ENCODE measurements at places on chromosomes 2 and 18.

DNA sequence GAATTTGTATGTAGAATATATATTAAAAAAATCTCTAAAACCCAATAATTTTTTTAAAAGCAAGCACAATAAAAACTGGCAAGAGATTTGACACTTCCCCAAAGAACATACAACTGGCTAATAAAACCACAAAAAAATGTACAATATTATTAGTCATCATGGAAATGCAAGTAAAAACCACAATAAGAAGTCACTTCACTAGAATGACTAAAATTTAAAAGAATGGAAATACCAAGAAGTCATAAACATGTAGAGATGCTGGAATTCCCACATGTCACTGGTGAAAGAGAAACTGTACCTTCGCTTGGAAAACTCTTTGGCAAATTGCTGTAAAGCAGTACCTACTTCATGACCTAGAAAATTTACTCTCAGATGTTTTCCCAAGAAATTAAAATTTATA, 43.4 kb upstream of the KYNU start:
- DNase-seq: no peak

DNA sequence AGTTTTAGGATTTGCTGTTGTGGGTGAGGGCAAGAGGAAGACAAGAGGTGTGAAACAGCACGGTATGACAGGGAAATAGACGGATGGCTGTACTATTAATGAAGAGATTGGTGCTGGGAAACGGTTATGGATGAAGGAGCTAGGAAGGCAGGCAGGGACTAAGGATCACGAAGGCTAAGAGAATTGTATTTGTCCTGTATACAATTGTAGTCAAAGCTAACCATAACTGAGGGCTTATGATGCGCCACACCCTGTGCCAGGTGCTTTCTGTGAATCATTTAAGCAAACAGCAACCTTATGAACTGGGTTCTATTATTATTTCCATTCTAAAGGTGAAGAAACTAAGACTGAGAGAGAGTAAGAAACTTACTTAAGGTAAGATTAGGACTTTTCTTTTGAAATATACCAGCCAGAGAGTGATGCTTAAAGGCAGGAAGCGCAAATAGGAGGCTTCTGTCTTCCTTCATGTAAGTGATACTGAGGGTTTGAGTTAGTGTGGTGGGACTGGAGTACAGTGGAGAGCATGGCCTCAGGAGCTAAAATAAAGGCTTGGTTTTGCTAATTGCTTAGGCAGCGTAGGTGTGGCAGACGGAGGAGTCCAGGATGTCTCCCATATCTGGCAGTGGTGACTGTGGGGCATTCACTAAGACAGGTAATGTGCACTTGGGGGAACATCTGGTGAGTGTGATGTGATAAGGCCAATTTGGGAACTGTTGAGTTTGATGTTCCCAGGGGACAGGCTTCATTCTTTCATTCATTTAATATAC, 85.8 kb downstream of the PLEKHM3 start:
- DNase-seq: no peak

GRCh38 chr2:186347472-186347871, 138.6 kb upstream of the ZC3H15 start:
- DNase-seq: no peak

DNA sequence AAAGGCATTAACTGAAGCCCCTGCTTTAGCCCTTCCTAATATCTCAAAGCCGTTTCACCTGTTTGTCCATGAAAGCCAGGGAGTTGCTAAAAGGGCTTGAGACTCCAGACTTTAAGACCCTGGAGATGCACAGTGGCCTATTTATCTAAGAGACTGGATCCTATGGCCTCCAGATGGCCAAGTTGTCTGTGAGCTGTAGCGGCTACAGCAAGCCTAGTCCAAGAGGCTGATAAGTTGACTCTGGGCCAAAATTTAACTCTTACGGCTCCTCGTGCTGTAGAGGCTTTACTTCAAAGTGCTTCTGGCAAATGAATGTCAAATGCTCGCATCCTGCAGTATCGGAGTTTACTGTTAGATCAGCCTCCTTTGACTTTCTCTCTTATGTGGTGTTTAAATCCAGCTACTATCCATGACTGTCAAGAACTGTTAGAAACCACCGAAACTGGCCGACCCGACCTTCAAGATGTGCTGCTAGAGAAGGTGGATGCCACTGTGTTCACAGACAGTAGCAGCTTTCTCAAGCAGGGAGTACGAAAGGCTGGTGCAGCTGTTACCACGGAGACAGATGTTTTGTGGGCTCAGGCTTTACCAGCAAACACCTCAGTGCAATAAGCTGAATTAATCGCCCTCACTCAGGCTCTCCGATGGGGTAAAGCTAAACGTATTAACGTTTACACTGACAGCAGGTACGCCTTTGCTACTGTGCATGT, 336.7 kb upstream of the CNTNAP5 start:
- DNase-seq: no peak

- DNase-seq: no peak
Measured at GRCh38 chr2:157785866-157786662, 90.1 kb downstream of the ACVR1 start.

GRCh38 chr18:61531182-61531581, 198.0 kb downstream of the CDH20 start:
- DNase-seq: no peak

GRCh38 chr2:216562696-216563435, 64.2 kb downstream of the RPL37A start:
- no peak for DNase-seq
